RKO (cell line): ENCODE measurements at places on chromosomes 4 and X.

- DNase-seq: no peak
Measured at GRCh38 chr4:82551734-82552133, 10.1 kb downstream of the TMEM150C start.

DNA sequence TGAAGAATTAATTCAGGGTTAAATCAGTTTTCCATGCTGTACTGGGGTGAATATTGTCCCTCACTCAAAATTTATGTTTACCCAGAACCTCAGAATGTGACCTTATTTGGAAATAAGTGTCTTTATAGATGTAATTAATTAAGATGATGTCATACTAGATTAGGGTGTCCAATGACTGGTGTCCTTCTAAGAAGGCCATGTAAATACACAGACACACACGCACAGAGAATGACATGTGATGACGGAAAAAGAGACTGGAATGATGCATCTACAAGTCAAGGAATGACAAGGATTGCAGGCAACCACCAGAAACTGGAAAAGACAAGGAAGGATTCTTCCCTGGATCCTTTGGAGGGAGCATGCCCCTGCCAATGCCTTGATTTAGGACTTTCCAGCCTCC is 84.6 kb upstream of the GPR34 start:
- no peak for DNase-seq

DNA sequence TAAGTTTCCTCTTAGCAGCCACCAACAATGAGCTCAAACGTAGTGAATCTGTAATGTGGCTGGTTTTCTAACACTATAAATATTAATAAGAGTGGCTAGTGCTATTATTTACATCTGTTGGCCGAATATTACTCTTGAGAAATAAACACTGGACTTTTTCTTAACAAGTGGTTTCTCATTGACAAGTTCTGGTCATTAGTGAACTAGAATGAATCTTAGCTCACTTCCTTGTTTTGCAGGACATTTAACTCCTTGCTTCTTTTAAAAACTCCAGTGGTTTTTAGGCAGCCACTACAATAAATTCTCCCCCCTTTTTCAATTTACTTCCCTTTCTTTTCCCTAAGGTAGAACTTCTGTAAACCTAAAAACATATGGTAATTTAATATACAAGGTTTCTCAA is 177.2 kb downstream of the ARAP2 start:
- DNase-seq: no peak

- no peak for DNase-seq
Measured at GRCh38 chrX:25213611-25214010, 197.8 kb upstream of the ARX start.

- DNase-seq: no peak
Measured at GRCh38 chr4:163693211-163693610, 198.7 kb downstream of the TMA16 start.

GRCh38 chr4:2806390-2807355 is 13.8 kb downstream of the SH3BP2 start:
- no peak for DNase-seq

DNA sequence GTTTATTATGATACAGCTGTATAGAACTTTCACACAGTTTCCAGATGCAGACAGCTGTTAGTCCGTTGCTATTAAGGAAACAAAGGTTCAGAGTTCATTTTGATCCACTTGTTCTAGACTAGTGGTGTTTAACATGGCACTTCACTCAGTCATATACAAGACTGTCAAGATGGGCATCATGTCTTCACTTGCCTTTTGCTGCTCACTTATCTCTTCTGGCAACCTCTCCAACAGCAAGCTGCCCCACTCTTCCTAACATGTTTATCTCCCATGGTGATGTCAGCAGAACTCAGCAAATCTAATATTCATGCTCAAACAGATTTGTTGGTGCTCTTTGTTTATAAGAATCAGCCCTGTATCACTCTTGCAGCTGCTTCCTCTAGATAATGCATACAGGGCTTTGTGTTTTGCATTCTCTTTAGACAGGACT is 236.2 kb upstream of the HAND2 start:
- DNase-seq: no peak

DNA sequence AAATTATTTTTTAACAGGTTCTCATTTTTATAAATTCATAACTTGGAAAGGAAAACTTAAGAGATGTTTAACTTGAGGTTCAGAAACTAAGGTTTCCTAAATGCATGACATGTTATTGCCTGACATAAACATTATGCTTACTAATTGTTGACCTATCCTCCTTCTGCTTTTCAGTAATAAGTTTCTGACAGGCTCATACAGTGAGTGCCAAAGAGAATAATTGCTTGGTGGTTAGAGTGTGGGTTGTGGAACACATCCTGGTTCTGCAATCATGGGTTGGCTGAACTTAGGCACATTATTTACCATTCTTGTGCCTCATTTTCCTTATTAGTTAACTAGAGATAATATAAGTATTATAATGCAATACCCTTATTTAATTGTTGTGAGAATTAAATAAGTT is 56.5 kb downstream of the BMPR1B start:
- no peak for DNase-seq

DNA sequence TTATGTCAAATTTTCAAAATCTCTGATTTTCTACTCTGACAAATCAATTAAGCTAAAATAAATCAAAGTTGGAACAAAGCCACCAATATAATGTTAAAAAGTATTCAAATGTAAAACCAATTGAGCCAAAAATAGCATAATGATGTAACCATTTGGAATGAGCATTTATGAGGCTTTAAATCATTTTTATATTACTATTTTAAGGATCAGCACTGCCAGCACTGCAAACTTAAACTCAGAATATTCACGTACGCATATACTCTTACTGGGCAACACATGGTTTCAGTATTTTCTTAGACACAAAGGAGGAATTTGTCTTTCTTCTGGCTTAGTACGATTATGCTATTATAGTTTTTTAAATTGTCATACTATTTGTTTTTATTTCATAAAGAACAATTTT is 52.2 kb downstream of the AFAP1 start:
- DNase-seq: no peak

- no peak for DNase-seq
Measured at GRCh38 chr4:24266951-24267722, 317.2 kb downstream of the DHX15 start.

GRCh38 chr4:113825272-113825671 is 63.7 kb upstream of the CAMK2D start:
- DNase-seq: no peak

GRCh38 chr4:155546451-155546850 is 120.2 kb upstream of the GUCY1A1 start:
- DNase-seq: no peak

GRCh38 chrX:2761246-2761645 is 9.4 kb downstream of the XG start:
- DNase-seq: no peak

- DNase-seq: no peak
Measured at GRCh38 chrX:107450823-107451509, 1.5 kb downstream of the FRMPD3 start.

- DNase-seq: no peak
Measured at GRCh38 chr4:78542373-78542772, 9.2 kb upstream of the ANXA3 start.

- no peak for DNase-seq
Measured at GRCh38 chr4:23993373-23993772, 103.5 kb upstream of the PPARGC1A start.

DNA sequence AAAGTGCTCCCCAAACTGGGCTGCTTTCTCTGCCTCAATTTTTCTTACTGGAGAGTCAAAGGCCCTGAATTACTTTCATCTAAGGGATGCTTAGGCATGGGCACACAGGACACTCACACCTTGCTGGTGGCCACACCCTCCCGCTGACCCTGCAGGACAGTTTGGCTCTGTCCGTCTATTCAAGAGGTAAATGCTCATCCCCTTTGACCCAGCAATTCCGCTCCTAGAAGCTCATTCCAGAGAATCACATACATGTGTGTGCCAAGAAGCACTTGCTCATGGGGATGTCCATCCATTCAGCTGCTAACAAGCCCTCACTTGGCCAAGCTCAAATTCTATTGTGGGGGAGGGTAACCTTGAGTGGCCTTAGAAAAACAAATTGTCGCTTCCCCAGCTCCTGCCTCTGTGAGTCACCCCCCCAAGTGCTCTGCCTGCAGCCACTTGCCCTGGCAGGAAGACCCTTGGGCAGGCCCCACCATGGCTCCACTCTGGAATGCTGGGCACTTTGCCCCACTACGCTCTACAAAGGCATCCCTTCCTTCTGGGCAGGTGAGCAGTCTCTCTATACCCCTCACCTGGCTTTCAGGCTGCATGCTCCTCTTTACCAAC is 54.5 kb downstream of the HTRA3 start:
- DNase-seq: no peak

DNA sequence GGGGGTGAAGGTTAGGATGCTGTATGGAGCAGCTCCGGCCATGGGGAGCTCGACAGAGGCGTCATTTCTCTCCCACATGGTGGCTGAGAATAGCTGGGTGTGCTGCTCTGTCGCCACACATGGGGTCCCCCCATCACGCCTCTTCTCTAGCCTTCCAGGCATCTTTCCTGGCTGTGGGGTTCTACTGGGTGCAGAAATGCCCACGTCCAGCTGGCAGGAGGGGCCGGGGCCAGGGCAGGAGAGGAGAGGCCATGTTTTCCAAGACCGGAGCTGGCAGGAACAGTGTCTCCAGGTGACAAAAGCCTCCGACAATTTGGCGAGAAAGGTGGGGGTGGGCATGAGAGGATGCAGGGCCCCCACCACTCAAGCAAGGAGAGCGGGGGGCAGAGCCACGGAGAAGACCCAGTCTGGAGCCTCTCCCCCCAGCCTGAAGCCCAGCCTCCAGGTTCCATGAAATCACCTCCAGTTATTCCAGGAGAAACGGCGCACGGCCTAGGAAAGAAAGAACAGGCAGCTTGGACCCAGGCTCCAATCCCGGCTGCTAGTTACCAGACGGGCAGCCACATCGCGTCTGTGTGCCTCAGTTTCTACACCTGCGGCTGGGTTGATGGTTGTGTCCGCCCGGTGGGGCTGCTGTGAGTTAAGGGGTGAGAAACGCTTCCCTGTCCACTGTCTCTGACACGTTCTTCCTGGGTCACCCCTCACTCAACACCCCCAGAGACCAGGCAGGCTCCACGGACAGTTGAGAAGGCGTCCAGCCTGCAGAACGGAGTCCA is 27.4 kb upstream of the SPON2 start:
- no peak for DNase-seq

DNA sequence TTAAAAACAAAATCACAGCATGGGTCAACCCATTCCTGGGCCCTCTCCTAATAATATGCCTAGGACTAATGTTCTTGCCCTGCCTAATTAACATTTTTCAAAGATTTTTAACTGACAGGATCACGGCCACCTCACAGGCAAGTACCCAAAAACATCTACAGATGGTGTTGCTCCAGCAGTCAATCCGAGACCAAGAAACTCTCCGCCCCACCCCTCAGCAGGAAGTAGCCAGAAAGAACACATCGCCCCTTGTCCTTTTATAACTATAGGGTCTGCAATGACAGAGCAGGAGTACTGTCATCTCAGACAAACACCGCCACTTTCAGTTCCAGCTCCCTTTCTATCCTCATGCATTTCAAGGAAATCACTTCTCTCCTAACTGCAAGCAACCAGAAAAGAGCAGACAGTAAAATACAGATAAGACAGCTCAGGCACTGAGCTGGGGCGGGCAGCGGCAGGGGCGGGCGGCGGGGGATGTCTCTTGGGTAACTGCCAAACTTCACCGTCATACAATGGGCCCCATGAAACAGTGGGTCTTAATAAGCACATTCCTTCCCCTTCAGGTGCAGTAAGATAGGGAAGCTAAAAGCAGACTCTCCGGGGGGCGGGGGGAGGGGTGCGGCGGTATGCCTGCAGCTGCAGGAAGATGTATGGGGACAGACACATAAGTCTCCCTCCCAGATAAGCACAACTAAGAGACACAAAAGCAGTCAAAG is 67.4 kb downstream of the ZNF182 start:
- DNase-seq: no peak
